ENCODE measurements at places on chromosomes 2 and 18.
A peak's percentile ranks its signal among the peaks of the same experiment; 100 is the strongest.

GRCh38 chr2:127614246-127614645 is 31.7 kb upstream of the GPR17 start:
- DNase-seq: no peak

DNA sequence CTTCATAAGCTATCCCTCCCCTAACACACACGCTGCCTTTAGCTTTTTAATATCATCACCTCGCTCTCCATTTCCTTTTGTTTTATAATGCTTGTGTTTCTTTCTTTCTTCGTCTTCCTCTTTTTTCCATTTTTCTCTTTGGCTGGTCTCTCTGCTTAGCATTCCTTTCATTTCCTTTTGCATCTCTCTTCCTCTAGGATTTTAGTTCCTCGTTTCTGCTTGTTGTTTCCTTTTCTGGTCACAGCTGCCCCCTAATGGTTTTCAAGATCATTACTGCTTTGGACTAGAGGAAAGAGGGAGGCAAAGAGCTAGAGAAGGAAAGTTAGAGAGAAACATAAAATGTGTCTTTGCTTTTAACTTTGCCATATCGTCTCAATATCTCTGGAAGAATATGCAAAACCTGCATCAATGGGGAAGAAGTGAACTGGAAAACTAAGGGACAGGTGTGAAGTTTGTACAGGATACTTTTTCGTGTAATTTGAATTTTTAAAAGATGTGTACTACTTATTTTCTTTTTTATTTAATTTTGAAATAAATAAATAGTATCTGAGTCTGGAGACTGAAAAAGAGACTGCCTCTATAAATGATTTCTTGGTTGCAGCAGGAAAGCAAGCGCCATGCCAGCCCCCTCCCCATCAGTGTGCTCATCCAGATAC is 6.3 kb upstream of the NRP2 start:
- DNase-seq: peak; percentile 65

DNA sequence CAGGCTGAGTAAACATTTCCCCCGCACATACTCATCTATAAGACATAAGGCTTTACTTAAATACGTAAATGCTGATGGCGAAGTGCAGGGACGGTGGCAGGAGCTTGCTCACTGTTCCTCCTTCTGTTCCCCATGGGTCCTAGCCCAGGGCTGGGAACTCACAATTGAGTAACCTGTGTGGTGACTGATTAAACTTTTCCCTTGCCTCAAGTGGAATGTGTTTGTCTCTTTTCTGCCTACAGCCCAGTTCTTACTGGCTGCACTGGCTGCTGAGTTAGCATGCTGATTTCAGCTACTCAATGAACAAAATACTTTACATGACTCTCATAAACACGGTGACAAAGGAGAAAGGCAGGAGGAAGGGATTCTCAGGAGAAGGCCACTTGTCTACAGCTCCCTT is 87.3 kb downstream of the MARCO start:
- no peak for DNase-seq

- no peak for DNase-seq
Observed at GRCh38 chr18:79580498-79581171, 99.0 kb upstream of the CTDP1 start.

DNA sequence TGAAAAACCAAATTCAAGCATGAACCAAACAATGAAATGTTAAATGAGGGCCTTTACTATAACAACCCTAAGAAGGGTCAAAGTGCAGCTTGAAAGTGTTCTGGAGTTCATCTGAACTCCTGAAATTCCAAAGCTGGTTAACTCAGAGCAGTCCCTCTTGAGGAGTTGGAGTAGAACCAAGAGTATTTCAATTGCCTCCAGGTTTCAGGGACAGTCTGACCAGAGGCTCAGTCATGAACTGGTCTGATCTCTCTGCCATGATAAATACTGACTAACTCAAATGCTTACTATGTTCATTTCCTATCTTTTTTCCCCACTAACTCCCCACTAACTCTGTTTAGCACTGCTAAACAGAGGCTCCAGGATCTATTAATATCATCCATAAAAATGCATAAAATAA is 2.7 kb downstream of the STARD7 start:
- no peak for DNase-seq

DNA sequence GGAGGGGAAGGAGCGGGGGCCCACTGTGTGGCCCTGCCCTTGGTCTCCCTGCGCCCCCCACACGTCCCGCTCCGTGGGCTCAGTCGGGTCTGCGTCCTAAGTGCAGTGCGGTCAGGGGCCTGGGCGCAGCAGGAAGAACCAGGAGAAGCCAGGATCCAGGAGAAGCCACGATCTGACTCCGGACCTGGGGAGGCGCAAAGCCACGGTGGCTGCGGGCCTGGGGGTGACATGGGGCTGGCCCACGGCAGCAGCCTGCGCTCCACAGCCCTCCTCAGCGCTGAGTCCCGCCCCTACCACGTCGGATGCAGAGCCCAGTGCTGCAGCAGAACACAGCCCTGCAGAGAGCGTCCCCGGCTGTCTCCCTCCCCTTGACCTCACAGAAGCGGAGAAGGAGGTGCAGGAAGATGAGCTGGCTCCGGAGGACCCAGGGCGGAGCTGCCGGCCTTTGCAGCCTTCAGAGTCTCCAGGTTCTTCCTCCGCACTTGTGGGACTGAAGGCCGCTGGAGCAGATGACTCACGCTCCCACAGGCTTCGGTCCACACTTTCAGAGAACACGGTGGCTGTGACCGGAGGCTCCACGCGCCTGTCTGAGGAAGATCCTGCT is 589.2 kb upstream of the SALL3 start:
- no peak for DNase-seq

DNA sequence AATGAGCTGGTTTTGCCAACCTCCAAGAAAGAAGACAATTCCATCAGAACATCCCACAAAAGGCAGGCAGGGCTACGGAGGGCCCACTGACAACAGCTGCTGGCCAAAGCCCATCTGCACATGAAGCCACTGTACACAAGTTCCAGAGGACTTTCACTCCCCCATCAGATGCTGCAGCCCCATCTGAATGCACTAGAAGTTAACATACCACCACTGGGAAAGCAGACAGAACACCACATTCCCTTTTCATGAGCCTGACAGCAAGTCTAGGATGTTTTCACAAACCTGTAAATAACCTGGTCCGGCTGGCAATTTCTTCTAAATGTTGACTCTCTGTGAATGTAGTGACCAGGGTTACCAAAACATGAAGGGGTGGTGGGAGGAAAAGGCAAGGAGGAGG is 41.5 kb downstream of the CCBE1 start:
- DNase-seq: no peak

- DNase-seq: no peak
Observed at GRCh38 chr2:55087936-55088335, 37.7 kb upstream of the RTN4 start.

- no peak for DNase-seq
Observed at GRCh38 chr2:157528963-157529751, 85.3 kb upstream of the CYTIP start.

DNA sequence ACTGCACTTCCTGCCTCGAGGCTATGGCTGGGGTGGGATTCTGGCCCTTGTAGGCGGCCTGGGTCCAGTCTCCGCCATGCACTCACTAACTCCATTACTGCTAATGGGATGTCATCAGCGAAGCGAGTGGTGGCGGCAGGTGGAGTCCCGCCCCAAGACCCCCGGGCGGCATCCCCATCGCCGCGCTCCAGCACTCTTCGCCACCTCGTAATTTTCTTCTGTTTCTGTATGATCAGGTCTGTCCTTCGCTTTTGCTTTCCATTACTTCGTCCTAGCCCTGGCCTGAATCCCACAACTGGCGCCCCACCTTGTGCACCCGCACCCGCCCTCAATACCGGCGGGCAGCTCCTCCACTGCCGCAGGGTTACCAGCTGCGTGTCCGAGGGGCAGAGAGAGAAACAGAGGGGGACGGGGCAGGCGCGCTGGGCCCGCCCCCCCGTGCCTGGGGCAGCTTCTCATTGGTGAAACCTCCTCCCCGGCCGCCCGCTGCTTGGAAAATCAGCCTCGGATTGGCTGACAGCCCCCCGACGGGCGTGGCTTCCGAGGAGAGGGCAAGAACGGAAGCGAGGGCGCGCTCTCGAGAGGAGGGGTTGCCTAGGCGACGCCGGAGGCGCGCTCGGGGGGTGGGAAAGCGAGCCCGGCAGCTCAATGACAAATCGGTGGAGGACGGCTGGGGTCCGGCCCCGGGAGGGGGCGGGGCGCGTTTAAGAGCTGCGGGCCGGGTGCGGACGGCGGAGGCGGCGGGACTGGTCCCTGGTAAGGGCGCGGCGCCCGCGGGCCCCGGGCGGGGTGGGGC is at the start of gene RALB:
TSS of gene RALB (plus strand) at position 628 of the 796 bp plus-strand sequence. CDS start 25,813 bp downstream, outside the sequence.
- peak; percentile 96 for DNase-seq

- DNase-seq: no peak
Observed at GRCh38 chr2:119483395-119483753, 40.9 kb downstream of the SCTR start.

DNA sequence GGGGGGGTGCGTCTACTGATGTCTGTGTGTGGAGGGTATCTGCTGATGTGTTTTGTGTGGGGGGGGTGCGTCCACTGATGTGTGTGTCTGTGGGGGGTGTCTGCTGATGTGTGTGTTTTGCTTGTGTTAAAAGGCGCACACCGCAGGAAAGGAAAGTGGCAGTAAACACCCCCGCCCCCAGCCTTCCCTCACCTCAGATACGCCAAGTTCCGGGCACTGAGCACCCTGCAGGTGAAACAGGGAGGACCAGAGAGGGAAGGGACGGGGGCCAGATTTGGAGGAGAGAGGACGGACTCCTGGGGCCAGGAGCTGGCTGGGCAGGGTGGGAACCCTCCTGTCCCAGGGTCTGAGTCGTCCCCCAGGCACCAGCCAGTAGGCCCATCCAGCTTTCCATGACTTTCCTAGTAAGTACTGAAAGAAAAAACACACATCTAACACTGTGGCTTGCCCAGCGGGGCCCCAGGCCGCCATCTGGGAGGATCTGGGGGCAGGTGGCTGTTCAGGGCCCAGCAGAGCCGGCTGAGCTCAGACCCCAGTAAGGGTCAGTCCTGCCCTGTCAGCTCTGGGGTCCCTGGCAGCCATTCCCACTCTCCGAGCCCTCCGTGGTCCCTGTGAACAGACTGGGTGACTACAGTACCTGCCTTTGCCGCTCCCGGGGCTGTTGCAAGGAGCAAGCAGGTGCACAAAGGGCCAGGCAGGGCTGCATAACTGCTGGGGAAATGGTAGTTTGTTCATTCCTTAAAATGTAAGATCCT is 126.9 kb downstream of the NFATC1 start:
- DNase-seq: no peak

- no peak for DNase-seq
Observed at GRCh38 chr2:99850084-99850710, 292.2 kb downstream of the AFF3 start.

DNA sequence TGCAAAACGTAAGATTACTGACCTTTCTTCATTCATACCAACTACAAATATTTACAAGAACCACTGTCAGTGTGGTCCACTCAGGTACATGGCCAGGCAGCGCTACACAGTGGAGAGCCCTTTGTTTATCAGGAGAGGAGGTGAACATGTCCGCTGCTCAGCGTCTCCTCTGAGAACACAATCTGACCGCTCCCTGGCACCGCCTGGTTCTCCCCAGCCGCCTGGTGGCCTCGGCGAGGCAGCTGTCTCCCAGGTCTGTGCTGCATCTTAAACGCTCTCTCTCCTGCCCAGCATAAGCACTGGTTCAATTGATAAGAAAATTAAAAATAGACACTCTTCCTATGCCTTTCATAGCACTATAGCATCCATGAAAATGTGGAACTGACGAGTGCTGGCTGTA is 146.8 kb upstream of the PXDN start:
- no peak for DNase-seq

DNA sequence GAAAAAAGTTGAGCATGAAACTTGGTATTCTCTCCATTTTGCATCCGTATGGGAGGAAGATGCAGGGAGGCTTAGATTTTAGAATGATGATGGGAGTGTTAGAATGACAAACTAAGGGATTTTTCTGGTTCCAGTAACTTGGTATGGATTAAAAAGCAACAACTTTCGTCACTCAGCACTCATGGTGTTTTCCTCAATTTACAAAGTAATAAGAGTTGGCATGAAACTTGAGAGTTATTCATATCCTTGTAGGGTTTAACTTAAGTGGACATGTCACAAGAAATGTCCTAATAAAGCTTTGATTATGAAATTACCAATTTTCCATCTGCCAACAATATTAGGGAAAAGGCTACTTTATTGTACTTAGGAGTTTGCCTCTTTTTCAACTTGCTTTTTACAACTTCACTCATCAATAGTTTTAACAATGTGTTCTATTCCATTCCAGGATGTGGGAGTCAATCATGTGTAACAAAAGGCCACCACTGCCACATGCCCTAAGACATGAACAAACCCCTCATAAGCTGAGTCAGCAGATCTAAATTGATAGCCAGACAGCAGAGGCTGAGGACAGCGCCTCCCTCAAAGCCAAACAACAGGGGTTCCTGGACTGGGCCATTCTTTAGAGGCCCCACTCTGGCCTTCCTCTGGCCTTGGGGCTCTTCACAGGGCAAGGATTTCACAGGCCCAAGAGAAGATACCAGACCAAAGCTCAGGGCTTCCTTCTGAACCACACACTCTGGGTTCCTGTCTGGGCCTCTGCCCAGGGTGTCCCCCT is 265.8 kb downstream of the TNS1 start:
- no peak for DNase-seq

DNA sequence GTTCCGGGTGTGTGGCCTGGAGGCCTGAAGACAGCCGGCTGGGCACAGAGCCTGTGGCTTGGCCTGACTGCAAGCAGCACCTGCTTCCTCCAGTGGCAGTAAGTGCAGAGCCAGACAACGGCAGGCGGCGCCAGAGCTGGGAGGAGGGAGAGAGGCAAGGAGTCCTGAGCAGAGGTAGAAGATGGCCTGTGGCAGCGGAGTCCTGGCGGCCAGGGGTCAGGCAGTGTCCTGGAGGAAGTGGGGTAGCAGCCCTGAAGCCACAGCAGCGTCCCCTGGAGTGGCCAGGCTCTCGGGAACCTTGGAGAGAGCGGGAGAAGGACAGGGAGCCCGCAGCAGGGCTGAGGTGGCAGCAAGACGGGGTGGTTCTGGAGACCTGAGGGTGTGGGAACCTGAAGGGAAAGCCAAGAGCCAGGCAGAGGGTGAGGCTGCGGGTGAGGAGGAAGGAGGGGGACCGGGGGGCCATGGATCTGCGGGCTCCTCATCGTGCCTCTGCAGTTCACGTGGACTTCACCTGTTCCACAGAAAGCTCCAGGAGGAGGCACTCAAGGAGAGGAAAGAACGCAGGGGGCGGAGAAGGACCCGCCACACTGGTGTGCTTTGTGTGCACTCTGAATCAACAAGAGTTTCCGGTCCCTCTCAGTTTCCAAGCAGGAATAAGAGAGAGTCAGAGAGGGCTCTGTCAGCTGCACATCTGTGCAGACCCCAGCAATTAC is 85.9 kb downstream of the USP40 start:
- peak; percentile 16 for DNase-seq

GRCh38 chr2:47558116-47558767 is 155.3 kb downstream of the MSH2 start:
- no peak for DNase-seq

GRCh38 chr2:150625303-150625702 is 137.8 kb upstream of the RND3 start:
- no peak for DNase-seq

DNA sequence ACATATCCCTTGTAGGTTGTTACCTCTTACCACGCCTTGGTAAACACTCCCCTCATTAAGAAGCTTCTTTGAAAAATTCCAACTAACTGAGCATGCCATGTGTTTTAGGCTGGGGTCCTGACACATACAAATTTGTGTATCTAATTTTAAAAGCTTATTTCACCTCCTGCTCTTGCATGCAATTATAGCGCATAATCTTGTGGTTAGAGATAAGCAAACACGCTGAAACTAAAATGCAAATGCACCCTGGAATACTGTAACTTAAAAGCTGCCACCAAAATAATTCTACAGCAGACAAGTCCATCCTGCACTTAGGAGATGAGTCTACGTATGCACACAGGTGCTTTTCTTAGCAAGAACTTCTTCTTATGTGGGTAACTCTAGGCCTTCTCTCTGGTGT is 990.2 kb downstream of the TSN start:
- no peak for DNase-seq

Data from astrocyte of the cerebellum (primary cell).